ENCODE measurements at places on chromosomes 5 and 9.

- no peak for DNase-seq
These were observed 9.3 kb downstream of the OR1N2 start for GRCh38 chr9:122562134-122562760.

- DNase-seq, result no peak
These were observed 217.2 kb upstream of the DAPK1 start for GRCh38 chr9:87280421-87280820.

DNA sequence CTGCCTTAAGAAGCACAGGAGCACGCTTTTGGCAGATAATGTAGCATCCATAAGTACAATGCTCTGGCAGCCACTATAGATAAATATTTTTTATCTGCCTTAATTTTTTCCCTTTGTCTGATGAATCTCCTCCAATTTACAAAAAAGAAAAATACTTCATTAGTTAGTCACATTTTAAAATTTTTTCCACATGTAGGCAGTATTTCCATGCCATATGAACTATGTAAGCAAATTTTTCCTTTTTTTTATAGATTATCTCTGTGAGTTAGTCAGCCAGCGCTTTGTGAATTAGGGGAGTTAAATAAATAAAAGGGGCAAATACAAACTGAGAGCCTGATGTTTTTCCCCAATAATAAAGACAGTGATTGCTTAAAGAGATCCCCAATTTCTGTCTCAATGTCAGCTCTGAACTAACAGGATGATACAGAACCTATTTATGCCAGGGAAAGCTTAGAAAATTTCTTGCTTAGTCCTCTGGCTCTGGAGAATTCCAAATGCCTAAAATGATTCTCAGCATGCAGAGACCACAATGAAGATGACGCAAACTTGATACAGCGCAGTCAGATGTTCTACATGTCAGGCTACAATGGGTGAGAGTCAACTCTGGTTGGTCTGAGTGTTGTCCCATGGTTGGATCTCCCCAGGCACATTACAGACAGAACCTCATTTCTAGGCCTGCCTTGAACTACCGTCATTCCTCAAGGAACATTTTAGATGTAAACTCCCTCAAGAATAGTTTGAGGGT lies 390.4 kb upstream of the CDH6 start:
- no peak for DNase-seq

- no peak for DNase-seq
These were observed 322.4 kb upstream of the GRAMD2B start for GRCh38 chr5:126100767-126101166.

All from T47D (cell line).